D721Med (cell line): ENCODE measurements at places on chromosomes 16 and 17.

GRCh38 chr17:50660042-50660886 lies 25.6 kb downstream of the ABCC3 start:
- DNase-seq, result no peak

- DNase-seq, result no peak
Observed at GRCh38 chr16:12680531-12680930, 123.2 kb downstream of the CPPED1 start.

- DNase-seq, result no peak
Observed at GRCh38 chr16:17776888-17777287, 306.1 kb upstream of the XYLT1 start.

DNA sequence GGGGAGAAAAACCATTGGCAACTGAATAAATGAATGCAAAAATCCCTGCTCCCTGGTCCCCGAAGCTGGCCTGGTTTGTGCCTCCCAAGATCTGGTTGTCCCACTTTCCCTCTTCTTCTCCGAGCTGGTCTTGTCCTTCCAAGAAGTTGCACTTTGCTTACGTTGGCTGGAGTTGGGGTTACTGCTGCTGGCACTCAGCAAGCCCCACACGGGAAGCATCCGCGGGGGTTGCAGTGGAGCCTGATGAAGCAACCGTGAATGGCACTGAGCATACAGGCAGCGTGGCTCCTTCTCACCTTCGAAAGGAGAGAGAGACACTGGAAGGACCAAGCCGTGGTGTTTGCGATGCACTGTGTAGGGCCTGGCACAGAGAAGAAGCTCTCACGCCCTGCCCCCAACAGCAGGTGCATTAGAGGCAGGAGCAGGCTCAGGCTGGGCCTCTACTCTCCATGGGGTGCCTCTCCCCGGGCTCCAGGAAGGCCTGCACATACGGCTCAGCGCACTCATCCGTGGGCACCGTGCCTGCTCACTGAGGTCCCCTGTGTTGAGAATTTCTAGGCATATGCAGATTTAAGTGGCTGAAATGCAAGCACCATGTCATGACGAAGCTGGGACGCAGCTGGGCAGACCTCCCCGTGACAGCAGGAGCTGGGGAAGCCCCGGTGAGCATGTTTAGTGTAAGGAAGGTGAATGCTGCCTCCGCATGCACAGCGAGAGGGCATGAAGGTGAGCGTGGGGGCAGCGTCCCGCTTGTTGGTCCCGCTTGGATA lies 12.1 kb downstream of the CA5A start:
- DNase-seq, result no peak

- no peak for DNase-seq
Observed at GRCh38 chr17:81543339-81543675, 8.8 kb downstream of the FAAP100 start.
